ENCODE measurements at places on chromosomes 1 and 21.
A peak's percentile ranks its signal among the peaks of the same experiment; 100 is the strongest.

- DNase-seq = no peak
Measured at GRCh38 chr1:231534703-231535159, 6.3 kb downstream of the TSNAX start.

DNA sequence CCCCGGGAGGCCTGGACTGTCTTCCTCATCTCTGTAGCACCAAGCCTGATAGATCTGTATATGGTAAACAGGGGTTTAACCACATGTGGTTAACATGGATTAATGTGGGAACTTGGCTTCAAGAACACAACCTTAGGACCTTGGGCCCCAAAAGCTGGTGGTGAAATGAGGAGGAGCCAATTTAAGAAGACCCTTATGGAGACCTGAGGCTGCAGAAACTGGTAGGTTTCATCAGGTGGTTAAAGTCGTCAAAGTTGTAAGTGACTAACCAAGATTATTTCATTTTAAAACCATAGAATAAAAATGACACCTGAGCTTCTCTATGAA, 14.0 kb downstream of the THEMIS2 start:
- DNase-seq = no peak

GRCh38 chr1:182478238-182478637, 28.3 kb downstream of the RGSL1 start:
- DNase-seq = no peak

DNA sequence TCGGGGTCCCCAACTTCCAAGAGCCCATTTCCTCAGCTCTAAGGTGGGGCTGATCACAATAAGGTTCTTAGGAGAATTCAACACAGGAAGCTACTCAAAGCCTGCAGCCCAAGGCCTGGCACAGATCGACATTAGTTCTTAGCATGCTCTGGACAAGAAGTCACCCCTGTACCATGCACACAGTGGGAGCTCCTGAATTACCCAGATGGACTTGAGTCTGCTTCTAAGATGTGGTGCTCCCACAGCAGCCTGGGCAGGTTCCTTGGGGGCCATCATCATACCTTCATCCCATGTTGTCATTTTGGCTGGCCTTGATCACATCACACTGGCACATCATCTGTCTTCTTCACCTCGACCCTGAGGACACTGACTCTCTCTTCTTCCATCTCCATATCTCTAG, 153.3 kb upstream of the VAMP3 start:
- DNase-seq = no peak

- peak; percentile 78 for DNase-seq
Measured at GRCh38 chr1:22709891-22710700, 543 bp upstream of the EPHB2 start.

GRCh38 chr1:156401681-156402081, 32.7 kb downstream of the RHBG start:
- DNase-seq = no peak

- no peak for DNase-seq
Measured at GRCh38 chr1:222026280-222026679, 284.4 kb upstream of the DUSP10 start.

- DNase-seq = no peak
Measured at GRCh38 chr1:1915911-1916840, 1.1 kb downstream of the CALML6 start.

DNA sequence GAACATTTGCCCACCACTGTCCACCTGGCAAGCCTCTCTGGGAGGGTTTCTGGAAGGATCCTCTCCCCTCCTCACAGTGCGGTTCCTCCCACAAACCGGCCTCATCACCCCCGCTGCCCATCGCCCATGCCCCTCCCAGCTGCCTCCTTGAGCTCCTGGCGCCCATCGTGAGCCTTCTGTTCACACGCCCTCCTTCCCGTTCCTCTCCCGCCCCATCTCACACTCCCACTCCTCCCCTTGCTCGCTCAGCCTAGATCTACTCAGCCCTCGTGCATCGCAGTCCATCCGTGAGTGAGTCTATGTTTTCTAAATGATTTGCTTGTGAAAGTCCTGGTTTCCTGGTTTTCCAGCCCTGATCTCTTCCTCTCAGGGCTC, 119.1 kb upstream of the C1orf174 start:
- DNase-seq = no peak

DNA sequence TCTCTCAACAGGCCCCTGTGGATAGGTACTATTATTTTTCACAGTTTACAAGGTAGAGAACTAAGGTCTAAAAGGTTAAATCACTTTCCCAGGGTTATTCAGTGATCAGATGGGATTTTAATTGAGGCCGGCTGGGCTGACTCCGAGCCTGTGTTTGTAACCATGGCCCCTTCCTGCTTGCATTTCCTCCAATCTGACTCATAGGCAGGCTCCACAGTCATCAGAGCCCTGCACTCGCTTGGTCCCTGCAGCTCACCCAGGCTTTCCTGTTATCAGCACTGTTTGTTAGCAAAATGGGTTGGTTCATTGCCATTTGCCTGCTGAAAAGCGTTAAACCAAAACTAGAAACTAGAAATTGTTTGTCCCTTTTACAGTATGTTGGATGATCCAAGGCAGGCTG, 41.4 kb upstream of the LMX1A start:
- DNase-seq = peak; percentile 74
